ENCODE measurements at places on chromosomes 12 and 14. TPM values are rescaled to one million over a fixed set of nuclear protein-coding genes. Genes with fewer than 3 reads are reported as not detected.

NID2 gene
- 0.37 TPM for polyA plus RNA-seq

RBP5 gene
- polyA plus RNA-seq, result not detected

MFAP5 gene
- not detected for polyA plus RNA-seq

MYF5 gene
- not detected for polyA plus RNA-seq

IGFBP6 gene
- polyA plus RNA-seq, result 1.5 TPM

DNA sequence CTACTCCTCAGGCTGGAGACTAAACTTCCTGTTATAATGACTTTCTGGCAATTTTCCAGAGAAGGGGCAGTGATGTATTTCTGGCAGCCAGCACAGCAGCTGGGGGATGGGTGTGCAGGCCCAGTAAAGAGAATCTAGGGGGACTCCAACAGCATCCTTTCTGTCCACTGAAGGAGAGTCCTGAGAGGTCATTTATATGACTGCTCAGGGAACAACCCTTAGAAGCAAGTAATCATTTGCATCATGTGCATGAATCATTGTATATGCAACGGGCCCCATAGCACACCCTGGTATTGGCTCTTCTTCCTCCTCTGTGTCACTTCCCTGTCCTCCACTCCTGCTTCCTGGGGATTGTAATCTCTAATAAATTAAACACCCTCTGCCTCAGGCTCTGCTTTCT is 493.8 kb downstream of the RPS29 start:
- no peak for DNase-seq

GRCh38 chr14:56194042-56194441 is 75.8 kb downstream of the PELI2 start:
- no peak for DNase-seq

GRCh38 chr12:107900588-107900987 is 126.1 kb downstream of the ASCL4 start:
- DNase-seq, result no peak

GRCh38 chr14:100019156-100019744 is 46.0 kb upstream of the EVL start:
- no peak for DNase-seq

GRCh38 chr14:92217936-92218335 is 96.2 kb downstream of the CPSF2 start:
- DNase-seq, result no peak

DNA sequence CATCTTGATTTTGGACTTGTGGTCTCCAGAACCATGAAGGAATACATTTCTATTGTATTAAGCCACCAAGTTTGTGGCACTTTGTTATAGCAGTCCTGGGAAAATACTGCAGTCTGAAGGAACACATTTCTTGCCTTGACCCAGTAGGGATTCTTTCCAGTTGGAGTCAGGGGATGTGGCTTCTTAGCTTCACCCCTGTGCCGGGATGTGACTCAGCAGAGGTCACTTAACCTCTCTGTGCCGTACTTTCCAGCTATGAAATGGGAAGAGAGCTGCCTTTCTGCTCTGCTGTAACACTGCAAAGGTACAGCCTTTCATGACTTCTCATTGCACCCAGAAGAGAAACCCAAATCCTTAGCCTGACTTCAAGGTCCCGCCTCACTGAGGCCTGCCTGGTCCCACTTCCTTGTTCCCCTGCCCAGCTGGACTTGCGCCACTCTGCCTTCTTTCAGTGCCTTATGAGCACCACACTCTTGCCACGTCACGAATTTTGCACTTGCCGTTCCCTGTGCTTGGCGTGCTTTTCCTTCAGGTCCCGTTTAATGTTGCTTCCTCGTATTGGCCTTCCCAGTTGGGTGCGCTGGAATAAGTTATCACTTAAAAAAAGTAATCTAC is 24.2 kb downstream of the CHST11 start:
- DNase-seq, result no peak

GRCh38 chr14:23562822-23563472 is 4.6 kb downstream of the AP1G2 start:
- peak; percentile 60 for DNase-seq

- DNase-seq, result peak; percentile 36
Measured at GRCh38 chr12:57086493-57087009, 2.4 kb upstream of the NAB2 start.

- DNase-seq, result no peak
Measured at GRCh38 chr12:97005174-97005573, 98.1 kb downstream of the NEDD1 start.

DNA sequence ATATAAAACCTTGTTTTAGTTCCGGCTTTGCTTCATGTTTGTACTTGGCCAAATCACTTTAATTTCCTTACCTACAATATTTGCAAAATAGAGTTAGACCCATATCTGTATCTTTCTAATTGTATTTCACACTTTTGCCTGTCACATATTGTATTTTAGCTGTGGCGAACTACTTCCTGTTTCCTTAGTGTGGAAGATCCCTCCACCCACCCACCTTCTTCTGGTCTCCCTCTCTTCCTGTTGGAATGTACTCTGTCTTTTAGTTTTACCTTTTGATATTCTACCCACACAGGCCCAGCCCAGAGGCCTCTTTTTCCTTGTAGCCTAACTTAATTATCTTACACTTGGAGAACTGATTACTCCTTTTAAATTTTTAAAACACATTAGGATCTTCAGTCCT is 78.2 kb downstream of the SCN8A start:
- DNase-seq, result no peak

DNA sequence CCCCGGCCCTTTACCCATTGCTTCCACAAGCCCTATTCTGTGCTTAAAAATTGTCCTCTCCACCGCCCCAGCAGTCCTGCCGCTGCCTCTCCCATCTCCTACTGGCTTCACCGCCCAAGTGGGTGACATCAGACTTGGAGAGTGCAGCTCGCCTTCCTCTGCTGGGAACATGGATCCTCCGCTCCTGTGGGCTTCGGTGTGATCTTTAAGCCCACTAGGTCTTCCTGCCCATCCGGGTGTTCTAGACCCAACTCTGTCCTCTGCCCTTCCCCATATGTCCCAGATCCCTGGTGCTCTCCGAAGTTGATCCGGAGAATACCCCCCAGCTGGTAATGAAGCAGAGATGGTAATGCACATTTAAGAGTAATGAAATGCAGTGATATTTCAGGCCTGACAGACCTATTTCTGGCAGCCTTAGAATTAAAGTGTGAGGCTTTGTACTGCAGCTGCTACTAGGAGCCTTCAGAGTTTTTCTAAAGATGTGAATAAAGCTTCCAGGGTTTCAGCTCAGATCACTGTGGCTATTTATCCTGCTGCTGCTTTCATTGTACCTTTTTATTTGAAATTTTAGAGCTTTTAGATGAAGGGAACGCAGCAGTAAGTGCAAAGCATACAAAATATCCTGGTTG is 22.9 kb upstream of the CTDSP2 start:
- DNase-seq, result no peak

DNA sequence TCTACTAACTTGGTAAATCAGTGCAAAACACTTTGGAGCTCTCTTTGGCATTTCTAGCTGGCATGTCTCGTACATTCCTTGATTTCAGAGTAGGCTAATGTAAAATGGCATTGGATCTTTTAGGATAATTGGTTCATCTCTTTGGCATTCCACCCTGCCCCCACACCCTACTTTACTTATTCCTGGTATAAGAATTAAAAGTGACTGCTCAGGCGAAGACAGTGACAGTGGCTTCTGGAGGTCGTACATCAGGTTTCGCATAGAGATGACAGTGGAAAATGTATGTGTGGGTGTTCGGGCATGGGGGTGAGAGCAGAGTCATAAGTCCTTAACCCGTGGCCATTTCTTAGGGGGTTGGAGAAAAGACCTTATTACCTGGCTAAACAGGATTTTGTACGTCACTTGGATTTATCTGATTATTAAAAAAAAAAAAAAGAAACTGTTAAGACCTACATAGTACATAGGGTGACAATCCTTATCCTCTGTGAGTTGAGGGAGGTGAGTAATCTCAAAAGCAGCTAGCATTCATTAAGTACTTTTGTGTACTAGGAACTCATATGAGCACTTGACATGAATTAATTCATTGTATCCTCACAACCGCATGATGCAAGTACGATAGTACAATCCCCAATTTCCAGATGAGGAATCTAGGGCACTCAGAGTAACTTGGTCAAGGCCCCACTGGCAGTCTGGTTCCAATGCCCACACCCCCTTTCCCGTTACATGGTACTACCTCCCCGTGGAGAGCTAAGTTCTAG is 22.4 kb upstream of the KCNK13 start:
- DNase-seq, result no peak

DNA sequence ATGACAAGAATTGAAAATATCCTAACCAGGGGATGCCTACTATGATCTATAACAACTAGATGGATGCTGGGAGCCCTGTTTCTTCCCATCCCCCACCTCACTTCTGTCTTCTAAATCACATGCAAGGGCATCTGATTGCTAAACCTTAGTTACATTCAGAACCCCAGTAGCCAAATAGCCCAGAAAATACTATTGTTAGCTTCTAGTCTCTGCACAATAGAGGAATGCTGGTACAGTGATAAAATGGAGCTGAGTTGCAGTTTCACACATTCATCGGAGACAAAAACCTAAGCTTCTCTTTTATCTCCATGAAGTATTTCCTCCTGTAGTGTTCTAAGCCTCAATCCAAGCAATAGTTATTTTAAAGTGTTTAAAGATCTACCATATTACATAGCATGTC is 942.9 kb downstream of the RPS29 start:
- no peak for DNase-seq

DNA sequence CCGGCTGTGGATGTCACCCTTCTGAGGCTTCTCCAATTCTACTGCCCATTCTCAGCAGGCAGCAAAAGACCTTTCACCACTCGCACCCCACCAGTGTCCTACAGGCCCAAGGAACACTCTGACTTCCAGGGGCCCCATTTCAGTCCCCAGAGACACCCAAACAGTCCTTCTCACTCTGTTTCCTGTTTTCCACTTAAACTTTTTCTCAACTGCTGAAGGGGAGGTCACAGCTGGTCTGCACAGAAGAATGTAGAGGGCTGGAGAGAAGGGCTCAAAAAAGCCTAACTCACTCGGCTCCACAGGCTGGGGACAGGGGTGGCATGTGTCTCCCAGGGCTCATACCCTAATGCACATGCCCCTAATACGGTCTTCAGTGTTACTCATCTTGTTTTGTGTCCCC is 4.2 kb upstream of the DTX1 start:
- no peak for DNase-seq

DNA sequence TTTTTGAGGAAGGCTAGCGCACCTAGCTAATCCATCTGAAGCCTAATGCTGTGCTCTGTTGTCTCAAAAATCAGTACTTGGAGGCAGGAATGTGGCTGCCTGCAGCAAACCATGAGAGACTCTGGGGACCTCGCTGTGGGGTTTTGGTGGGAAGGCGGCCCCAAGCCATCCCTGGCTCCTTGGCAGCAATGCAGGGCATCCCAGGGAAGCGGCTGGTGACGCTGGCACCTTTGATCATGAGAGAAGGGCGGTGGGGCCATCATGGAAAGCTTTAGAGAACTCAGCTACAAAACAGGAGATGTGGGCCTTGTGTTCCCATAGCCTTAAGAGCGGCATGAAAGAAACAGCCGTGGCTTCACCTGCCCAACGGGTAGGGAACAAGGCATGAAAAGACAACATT is 101.1 kb upstream of the SFSWAP start:
- no peak for DNase-seq

DNA sequence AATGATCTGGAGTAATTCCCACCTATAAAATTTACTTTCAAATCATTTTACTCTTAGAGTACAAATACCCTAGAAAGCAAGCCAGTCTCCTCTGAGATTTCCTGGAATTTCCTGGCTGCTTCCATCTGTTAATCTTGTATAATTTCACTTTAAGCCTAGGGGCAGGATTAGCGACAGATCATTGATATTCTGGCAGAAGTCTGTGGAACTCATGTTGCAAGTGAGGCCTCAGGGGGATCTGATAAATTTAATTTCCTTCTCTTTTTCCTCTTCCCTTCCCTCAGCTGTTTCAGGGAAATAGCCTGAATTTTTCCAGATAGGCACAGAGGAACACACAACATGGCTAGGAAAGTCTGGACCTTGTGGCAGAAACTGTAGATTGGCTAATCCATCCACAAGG is 5.9 kb upstream of the KRT6A start:
- DNase-seq, result no peak

All from CD4-positive, alpha-beta memory T cell (primary cell).